Substantia nigra (tissue), 51 donors: ENCODE measurements at places on chromosomes 1 and 21.

GRCh38 chr1:222547260-222547614 lies 667 bp downstream of the HHIPL2 start:
- DNase-seq = no peak

- no peak for DNase-seq
These were observed 66.4 kb upstream of the CCDC190 start for GRCh38 chr1:162927421-162927820.

GRCh38 chr1:3610527-3611169 lies 660 bp downstream of the MEGF6 start:
- DNase-seq = no peak

GRCh38 chr1:234535763-234536515 lies 57.0 kb upstream of the TARBP1 start:
- DNase-seq = no peak

GRCh38 chr1:79252598-79252997 lies 246.1 kb upstream of the ADGRL4 start:
- no peak for DNase-seq

DNA sequence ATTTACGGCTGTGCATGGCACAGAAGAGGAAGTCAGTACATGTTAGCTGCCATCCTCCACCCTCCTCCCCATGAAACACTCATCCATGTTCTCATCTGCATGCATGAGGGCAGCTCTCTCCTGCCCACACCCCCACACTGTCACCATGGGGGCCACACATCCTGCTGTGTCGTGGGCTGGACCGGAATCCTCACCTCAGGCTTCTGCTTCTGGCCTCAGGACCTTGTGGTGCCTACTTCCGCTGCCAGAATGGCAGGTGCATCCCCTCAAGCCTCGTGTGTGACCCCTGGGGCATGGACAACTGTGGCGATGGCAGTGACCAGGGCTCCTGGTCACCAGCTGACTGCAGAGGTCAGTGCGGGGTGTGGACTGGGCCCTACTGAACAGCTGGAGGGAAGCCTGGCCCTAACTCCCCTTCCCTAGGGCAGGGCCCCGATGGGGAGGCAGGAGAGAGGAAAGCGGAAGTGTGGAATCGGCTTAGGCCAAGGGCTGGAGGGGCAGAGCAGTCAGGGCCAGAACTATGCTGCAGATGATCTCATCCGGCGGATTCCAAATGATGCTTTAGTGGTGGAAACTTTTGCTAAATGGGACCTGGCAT lies 3.8 kb downstream of the LDLRAD2 start:
- DNase-seq = no peak

DNA sequence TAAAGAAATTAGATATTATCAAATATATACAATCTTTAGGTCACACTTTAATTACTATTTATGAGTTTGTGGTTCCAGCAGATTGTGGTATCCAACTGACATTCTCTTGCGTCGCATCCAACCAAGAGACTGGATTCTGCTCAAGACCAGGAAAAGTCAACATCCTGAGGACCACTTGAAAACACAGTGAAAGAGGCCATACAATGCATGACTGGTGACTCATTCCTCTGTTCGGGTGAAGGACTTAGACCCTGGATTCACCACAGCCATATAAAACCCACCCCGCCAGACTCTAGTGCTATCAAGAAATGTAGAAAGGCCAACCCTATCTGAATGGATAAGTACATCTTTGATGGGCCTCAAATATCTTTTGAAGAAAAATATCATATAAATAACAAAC lies 14.5 kb upstream of the CFHR4 start:
- no peak for DNase-seq

DNA sequence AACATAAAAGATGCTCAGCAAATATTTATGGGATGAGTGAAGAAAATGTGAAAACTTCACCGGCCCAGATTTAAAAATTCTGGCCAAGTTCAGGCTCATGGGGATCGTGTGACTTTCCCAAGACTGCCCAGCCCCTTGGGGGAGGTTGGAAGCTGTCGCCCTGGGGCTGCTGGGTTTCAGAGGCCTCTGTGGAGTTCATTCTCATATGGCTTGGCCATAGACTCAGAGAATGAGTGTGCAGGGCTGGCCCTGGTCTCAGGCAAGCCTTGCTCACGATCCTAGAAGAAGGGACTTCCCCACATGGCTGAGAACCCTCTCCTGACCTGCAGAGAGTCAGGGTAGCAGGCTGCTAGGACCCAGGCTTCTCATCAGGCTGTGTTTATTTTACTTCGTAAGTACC lies 24.6 kb downstream of the PADI2 start:
- DNase-seq = no peak

- DNase-seq = no peak
These were observed 113.0 kb upstream of the GADD45A start for GRCh38 chr1:67571901-67572593.

- no peak for DNase-seq
These were observed 22.6 kb downstream of the F5 start for GRCh38 chr1:169563650-169564049.

- no peak for DNase-seq
These were observed 75.4 kb downstream of the PTPRC start for GRCh38 chr1:198714271-198714670.

- no peak for DNase-seq
These were observed 104.9 kb upstream of the SOD1 start for GRCh38 chr21:31554511-31555022.

DNA sequence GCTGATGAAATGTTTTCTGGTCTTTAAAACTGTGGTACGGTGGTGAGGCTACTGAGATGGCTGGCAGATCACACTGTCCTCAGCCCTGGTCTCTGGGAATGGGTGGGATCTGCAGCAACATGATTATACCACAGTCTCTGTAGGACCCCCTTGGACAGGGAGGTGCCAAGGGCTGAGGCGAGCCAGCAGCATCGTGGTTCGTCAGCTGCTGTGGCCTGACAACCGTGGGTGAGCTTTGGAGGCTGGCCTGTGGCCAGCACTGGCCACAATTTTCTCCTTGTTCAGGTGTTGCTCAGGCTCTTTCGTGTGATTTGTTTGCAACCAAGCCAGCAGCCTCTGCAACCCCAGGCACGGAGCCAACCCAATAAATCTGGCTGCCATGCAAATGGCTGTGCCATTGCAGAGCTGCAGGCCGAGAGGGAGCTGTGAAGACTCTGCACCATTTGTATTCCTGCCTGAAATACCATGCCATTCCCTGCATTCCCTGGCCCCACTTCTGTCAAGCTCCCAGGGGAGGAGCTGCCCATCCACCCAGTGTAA lies 70.9 kb downstream of the PCP4 start:
- DNase-seq = no peak

- no peak for DNase-seq
These were observed 33.7 kb downstream of the PTP4A2 start for GRCh38 chr1:31904339-31905092.

- DNase-seq = no peak
These were observed 92.9 kb downstream of the PIGK start for GRCh38 chr1:77126307-77126706.

GRCh38 chr1:223759273-223759672 lies 46.9 kb downstream of the CAPN2 start:
- no peak for DNase-seq

DNA sequence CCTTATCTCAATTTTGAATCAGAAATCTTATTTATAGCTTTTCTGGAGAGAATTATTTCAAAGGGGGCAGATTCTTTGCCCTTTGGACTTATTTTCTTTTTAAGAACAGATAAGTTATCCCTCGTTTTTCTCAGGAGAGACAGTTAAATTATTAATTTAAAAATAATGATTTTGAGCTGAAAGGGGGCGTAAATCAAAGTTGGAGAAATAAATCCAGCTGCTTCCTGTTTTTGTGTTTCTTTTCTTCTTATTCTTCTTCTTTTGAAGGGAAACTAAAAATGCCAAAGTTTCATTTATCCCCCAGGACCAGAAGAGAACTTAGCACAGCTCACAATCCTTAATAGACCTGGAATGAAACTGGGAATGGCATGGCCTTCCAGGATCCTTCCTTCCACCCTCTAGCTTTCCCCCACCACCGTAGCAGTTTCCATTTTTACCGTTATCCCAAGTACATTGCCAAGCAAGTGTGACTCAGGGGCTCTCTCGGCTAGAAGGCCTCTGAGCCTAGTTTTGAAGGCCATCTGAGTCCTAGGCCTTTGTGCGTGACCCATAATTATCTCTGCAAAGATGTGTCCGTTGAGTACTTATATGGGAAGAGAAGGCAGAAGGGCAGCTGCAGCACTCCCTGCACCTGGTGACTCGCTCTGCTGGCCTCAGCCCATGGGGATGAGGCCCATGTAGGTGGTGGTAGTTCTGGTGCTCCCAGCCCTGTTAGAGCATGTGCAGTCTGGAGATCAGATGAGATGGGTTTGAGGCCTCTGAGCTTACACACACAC lies 181.7 kb downstream of the ROR1 start:
- DNase-seq = no peak

DNA sequence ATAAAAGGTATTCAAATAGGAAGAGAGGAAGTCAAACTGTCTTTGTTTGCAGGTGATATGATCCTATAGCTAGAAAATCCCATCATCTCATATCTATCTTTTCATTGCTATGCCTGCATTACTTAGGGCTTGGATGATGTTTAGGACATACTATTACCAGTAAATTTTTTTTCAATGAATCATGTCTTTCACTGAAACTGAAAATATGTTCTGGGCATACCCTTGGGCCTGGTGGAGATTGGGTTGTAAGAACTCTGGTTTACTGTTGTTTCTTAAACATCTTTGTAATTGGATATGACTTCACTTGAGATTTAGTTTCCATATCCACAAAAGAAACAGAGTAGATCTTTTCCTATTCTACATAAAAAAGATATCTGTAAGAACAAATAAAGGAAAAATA lies 502.2 kb upstream of the PRMT6 start:
- no peak for DNase-seq

DNA sequence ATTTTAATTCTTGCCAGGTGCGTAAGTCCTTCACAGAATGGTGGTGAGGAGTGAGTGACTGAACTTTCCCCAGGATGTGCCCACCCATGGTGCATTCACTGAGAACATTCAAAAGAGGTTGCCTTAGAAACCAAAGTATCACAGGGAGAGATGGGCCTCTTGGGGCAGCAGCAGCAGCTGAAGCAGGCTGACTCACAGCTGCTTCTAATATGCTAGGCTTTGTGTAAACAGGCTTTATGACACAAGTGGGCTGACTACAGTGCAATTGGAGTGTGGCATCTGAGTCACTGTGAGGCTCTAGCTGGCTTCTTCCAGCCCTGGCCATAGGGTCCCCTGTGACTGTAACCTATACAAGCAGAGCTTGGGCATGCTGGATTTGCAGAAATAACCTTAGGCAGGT lies 12.6 kb downstream of the PIGP start:
- DNase-seq = no peak

DNA sequence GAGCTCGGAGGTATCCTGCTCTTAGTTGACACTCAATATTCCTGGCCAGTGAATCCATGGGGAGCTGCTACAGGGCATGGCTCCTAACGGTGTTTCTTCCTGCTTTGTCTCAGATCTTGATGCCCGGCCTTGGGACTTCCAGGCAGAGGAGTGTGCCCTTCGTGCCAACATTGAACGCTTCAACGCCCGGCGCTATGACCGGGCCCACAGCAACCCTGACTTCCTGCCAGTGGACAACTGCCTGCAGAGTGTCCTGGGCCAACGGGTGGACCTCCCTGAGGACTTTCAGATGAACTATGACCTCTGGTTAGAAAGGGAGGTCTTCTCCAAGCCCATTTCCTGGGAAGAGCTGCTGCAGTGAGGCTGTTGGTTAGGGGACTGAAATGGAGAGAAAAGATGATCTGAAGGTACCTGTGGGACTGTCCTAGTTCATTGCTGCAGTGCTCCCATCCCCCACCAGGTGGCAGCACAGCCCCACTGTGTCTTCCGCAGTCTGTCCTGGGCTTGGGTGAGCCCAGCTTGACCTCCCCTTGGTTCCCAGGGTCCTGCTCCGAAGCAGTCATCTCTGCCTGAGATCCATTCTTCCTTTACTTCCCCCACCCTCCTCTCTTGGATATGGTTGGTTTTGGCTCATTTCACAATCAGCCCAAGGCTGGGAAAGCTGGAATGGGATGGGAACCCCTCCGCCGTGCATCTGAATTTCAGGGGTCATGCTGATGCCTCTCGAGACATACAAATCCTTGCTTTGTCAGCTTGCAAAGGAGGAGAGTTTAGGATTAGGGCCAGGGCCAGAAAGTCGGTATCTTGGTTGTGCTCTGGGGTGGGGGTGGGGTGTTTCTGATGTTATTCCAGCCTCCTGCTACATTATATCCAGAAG lies 16.7 kb downstream of the ALX3 start:
- peak; percentile 14 for DNase-seq

DNA sequence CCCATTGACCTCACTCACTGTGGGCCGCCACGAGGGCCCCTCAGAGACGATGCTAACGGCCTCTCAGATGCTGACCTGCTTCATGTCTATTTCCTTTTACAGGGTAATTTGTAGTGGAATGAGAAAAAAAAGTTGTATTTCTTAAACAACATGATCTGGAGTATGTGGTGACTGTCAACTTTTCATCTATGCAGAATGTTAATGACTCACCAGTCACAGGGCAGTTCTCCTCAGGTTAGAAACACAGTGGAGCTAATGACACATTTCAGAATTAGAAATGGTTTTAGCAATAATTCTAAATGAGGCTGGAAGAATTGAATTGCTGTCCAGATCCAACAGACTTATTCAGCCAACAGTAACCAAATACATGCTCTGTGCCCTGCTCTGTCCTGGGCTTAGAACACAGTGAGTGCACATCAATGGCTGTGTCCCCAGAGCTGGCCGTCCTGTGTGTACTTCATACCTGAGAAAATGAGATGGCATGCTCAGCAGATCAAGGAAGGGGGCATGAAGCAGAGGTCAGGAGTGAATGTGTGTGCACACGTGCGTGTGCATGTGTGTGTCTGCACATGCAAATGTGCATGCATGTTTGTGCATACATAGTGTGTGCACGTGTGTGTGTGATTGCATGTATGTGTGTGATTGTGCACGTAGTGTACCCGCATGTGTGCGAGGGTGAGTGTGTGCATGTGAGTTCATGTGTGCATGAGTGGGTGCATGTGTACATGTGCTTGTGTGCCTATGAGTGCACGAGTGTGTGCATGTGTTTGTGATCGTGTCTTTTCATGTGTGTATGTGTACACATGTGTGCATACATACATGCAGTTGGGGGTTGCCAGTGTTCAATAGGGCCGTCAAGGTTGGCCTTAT lies 145.3 kb downstream of the PCBP3 start:
- no peak for DNase-seq

DNA sequence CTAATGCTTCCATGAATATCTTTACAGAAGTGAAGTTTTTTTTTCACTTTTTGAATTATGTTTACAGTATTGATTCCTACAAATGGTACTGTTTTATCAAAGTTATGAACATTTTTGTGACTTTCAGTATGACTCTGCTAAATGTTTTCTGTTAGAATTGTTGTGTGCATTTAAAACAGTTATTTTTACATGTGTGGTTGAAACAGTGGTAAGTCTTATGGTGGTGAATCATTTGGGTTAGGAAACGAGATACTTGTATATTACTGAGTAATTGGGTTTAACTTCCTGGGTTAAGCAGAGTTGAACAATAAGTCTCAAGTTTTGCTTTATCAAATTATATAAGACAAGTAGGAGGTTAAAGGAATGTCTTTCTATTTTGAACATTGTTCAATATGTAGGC lies 66.8 kb downstream of the VPS13D start:
- DNase-seq = no peak

- no peak for DNase-seq
These were observed 377.8 kb downstream of the USH2A start for GRCh38 chr1:216045400-216045799.

- no peak for DNase-seq
These were observed 26.1 kb downstream of the SPAG17 start for GRCh38 chr1:118158924-118159323.
